ENCODE measurements at places on chromosomes 5 and 9. TPM values are rescaled to one million over a fixed set of nuclear protein-coding genes. Genes with fewer than 3 reads are reported as not detected.

- DNase-seq: no peak
- H3K4me3 ChIP-seq: no peak overlapping the region
- H3K27ac ChIP-seq: no peak overlapping the region
- H3K36me3 ChIP-seq: no peaks in the 10 kb centered on the region
- no peaks in the 10 kb centered on the region for H3K4me1 ChIP-seq
- peaks cover 87% of the 10 kb centered on the region for H3K27me3 ChIP-seq
These were observed 105.4 kb upstream of the SPOCK1 start for GRCh38 chr5:137604348-137605095.

- no peaks in the 10 kb centered on the region for H3K36me3 ChIP-seq
- H3K4me3 ChIP-seq: no peak overlapping the region
- H3K4me1 ChIP-seq: peaks cover 19% of the 10 kb centered on the region
- DNase-seq: no peak
These were observed 2.9 kb upstream of the LURAP1L start for GRCh38 chr9:12771891-12772290.

GRCh38 chr5:42423285-42424165 is at the start of gene GHR:
GHR (plus strand) TSS chr5:42423439; CDS start chr5:42565875, 142,436 bp downstream.
- peak; percentile 85 for DNase-seq
- H3K4me1 ChIP-seq: peaks cover 5% of the 10 kb centered on the region
- no peaks in the 10 kb centered on the region for H3K36me3 ChIP-seq
- no peak within 1 kb of the TSS for H3K4me3 ChIP-seq

GRCh38 chr5:77280036-77280435 is 69.6 kb downstream of the PDE8B start:
- H3K4me1 ChIP-seq: peaks cover 8% of the 10 kb centered on the region
- H3K27me3 ChIP-seq: no peaks in the 10 kb centered on the region
- H3K4me3 ChIP-seq: no peak overlapping the region
- no peak overlapping the region for H3K27ac ChIP-seq

DNA sequence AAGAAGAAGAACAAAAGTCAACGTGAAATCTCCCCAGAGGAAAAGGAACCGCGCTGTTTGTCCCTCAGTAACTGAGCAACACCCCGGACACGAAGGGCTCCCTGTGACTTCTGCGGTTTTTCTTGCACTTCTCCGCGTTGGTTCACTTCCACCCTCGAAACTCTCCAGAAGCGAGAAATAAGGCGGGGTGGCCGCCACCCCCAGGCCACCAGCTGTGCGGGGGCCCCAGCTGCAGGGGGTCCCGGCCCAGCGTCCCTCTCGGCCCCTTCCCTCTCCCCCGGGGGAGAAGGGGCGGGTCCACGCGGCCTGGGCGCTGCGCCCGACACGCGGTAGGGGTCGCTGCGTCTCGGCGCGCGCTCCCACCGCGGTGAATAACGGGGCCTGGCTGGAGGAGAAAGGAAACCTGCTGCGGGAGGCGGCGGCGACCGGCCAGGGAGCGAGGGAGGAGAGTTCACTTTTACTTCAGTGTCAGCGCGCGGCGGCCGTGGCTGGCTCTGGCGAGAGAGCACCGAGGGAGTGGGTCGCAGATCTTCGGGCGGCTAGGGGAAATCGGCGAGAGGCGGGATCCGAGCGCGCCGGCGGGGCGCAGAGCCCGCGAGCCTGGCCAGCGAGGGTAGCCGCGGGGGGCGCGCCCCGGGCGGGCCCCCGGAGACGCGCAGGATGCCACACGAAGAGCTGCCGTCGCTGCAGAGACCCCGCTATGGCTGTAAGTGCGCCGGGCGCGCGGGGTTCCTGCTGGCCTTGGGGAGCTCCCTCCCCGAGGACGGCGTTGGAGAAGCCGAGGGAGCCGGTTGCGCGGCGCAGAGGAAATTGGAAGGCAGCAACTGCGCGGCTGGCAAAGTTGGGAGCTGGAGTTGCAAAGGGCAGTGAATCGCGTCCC is at the start of gene IQGAP2:
Gene IQGAP2, plus strand, starts transcription at position 400 of the 880 bp plus-strand sequence. Its CDS starts 261 bp downstream, at position 661.
- no peaks in the 10 kb centered on the region for H3K36me3 ChIP-seq
- peak within 1 kb of the TSS; percentile 97 for H3K27ac ChIP-seq
- peak; percentile 89 for DNase-seq
- peaks cover 18% of the 10 kb centered on the region for H3K4me1 ChIP-seq
- H3K4me3 ChIP-seq: peak within 1 kb of the TSS; percentile 96

- H3K27me3 ChIP-seq: peaks cover 16% of the 10 kb centered on the region
- no peak overlapping the region for H3K4me3 ChIP-seq
- peaks cover 3% of the 10 kb centered on the region for H3K4me1 ChIP-seq
- DNase-seq: no peak
These were observed 157.3 kb downstream of the SPOCK1 start for GRCh38 chr5:137341831-137342230.

GRCh38 chr9:112743216-112743836 is 7.2 kb upstream of the SNX30 start:
- H3K4me3 ChIP-seq: no peak overlapping the region
- no peak for DNase-seq
- no peaks in the 10 kb centered on the region for H3K27me3 ChIP-seq
- H3K4me1 ChIP-seq: no peaks in the 10 kb centered on the region
- H3K27ac ChIP-seq: no peak overlapping the region
- peaks cover 1% of the 10 kb centered on the region for H3K36me3 ChIP-seq

Gene CLTA
- 180 TPM for total RNA-seq

Gene BTNL3
- total RNA-seq: not detected

All from mesothelial cell of epicardium (in vitro differentiated cells).